ENCODE measurements at places on chromosomes 1 and 21.

- no peak for DNase-seq
These were observed 62.1 kb downstream of the MEF2D start for GRCh38 chr1:156438278-156438987.

DNA sequence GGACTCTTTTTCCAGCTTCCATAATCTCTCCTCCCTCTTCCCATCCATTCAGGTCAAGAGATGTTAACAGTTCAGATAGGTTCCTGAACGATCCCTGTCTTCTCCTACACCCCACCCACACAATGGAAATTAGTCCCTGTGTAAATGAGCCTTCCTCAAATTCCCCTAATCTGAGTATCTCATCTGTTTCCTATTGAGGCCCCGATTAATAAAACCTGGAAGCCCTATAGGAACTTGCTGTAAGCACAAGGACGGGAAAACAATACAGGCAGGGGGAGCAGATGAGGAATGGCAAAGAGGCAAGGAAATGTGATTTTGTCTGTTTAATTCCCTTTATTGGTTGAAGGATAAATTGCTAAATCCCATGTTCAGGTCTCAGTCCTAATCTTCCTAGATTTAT is 7.1 kb upstream of the GPX7 start:
- DNase-seq = no peak

DNA sequence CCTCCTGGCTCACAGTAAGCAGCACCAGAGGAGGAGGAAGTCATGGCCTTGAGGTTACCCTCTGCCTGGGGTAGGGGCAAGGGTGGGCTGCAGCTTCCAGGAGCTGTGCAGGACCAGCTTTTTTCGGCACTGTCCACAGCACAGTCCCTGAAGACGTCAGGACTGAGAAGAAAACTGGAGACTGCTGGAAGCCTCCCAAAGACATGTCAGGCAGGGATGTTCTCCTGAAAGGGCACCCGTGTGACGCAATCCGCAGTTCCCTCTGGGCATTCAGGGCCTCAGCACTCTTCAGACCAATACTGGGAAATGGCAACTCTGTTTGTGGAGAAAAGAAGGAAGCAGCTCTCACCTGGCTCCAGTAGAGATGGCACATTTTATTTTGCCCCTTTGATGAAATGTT is 64.8 kb upstream of the TENT5C start:
- no peak for DNase-seq

DNA sequence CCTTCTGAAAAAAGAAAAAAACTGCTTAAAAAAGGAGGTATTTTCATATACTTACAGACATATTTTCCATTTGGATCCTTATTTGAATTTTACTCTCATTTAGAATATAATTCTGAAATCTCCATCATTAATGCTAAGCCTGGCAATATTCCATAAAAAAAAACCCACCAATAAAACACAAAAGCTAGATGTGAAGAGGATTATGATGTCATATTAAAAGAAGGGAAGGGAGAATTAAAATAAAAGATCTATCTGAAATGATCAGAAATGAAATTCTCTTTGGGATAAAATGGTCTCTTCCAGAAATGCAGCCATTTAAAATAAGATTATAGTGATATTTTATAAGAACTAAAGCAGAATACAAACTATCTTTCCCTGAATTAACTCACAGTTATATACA is 206.7 kb upstream of the CAMK1G start:
- no peak for DNase-seq

All from stimulated activated CD4-positive, alpha-beta T cell treated with anti-CD3 and anti-CD28 coated beads, Interleukin-1b, Interleukin-23, amount 100 ng/mL, for 1 hour (primary cell).